ENCODE measurements at places on chromosomes 2 and 18.

- no peak for DNase-seq
Observed at GRCh38 chr2:141380008-141380979, 750.5 kb downstream of the LRP1B start.

- no peak for DNase-seq
Observed at GRCh38 chr2:72999729-73000725, 71.5 kb downstream of the SFXN5 start.

GRCh38 chr2:182650704-182651103 is 65.4 kb upstream of the DNAJC10 start:
- DNase-seq, result peak; percentile 15

DNA sequence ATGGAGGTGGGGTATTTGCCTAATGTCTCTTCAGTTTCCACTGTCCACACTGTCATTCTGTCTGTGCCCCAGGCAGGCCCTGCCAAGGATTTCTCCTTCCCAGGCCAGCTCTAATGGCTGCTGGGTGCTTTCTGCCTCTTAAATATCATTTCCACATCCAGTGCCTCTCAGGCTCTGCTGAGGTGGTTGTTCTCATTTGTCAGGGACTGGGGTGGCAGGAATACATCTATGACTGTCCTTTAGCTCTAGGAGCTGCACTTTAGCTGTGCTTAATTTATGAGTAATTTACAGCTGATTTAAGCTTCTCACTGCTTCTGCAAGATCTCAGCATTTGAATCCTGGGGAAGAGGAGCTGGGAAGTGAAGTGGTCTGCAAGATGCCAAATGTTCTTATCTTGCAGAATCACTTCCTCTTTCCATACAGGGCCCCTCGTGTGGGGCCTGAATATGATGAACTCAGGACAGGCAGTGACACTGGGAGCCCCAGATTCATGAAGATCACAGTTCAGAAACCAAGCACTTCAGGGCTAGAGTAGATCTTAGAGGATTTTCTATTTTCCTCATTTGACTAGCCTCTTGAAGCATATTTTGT is 150.2 kb downstream of the FSHR start:
- DNase-seq, result no peak

DNA sequence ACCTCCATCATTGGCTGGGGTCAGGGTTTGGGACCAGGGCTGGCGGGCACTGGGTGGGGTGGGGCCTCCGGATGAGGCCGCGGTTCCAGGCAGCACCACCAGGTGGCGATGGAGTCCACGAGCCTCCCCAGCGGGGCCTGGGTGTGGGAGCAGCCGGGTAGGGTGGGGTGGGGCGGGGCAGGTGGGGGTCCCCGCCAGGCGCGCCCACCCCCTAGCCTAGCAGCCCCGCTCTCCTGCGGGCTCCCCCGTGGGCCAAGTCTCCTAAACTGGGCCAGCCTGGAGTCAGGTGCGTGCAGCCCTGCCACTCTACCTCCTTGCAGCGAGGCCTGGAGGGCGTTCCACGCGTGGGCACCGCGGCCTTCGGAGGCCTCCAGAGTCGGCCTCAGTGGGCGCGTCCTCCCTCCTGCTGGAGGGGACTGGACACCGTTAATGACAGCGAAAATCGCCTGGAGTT is 187.5 kb downstream of the TWIST2 start:
- DNase-seq, result no peak

- no peak for DNase-seq
Observed at GRCh38 chr18:58727776-58728500, 56.7 kb downstream of the MALT1 start.

DNA sequence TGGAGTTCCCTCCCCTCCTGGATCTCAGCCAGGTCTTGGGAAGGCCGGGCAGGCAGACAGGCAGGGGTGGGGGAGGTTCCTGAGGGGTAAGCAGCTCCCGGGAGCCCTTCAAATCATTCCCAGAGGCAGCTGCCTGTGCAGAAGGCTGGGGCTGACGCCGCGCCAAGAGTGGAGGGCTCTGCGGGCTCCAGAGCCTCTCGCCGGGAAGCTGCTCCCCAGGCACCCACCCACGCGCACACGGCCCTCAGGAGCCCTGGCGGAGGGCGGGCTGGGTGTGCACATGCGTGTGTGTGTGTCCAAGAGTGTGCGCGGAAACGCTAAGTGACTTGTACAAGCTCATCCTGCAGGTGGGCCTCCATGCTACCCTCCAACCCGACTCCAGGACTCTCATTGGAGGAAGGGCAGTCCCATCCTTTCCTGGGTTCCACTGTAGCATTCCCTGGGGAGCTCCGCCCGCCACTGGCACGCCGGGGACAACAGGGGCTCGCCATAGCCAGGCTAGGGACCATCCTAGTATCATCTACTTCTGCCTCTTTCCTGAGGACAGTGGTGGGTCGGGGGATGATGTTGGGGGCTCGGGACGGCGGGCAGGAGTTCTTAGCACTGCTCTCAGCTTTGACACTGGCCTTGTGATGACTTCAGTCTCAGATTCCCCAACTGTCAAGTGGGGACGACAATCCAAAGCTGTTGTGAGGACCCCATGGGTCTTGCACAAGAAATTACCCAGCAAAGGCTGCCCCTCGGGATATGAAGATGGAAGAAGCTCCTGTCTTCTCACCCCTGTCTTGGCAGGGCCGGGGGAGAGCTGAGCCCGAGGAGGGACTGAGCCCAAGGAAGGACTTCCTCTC is 50.3 kb downstream of the INHBB start:
- DNase-seq, result no peak

GRCh38 chr2:221675201-221675908 is 103.3 kb upstream of the EPHA4 start:
- no peak for DNase-seq

DNA sequence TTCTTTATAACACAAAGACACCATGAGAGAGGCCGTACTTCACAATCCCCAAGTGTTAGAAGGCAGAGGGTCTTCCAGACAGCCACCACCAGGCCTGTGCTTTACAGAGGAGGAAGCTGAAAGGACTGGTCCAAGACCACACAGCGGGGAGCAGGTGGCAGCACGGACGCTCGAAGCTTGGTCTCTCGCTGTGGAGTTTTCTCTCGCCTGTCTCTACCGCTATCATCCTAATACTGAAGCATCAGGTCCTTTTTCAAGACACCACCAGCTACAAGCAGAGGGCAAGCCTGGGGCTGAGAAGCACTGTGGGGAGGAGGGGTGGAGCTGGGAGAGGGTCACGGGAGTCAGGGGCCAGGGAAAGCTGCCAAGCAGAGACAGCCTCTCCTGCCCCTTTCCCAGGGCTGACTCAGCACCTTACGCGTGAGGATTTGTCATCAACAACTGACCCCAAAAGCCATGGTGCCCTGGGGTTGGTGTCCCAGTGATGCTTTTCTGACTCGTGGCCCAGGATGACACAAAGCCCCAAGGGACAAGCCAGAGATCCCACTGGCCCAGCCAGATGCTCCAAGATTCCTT is 31.9 kb upstream of the FOSL2 start:
- no peak for DNase-seq

- DNase-seq, result no peak
Observed at GRCh38 chr2:156445296-156446220, 9.4 kb downstream of the GPD2 start.

GRCh38 chr18:79479116-79479760 is 83.5 kb downstream of the NFATC1 start:
- no peak for DNase-seq

DNA sequence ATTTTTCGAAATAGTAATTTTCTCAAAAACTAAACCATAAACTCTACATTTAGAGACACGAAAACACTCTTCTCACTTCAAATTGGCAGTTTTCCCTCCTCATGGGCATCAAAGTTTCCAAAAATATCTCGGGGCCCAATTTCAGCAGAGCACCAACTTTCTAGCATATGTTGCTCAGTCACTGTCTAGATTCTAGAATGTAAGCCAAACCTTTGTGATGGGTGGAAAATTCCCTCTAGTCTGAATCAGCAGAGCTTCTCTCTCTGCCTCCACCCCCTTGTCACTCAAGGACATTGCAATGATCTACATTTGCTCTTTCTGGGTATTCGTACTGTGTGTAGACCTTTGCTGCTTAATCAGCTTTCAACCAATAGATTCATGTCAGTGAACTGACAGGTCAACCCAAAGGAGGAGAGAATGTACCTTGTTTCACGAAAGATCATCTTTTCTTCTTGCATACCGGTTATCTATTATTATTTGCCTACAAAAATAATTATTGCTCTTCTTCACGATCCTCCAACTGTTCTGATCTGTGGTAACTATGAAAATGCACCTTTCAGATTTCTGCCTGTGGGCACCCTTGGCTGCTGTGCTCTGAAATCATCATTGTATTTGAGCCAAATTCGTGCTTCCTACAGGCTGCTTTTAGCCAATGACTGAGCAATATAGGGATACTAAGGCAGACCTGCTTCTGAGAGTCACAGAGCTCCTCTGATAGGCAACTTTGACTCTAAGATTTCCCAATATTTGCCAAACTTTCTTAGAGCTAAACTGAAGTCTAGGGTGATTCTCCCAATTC is 38.7 kb upstream of the GLS start:
- no peak for DNase-seq

DNA sequence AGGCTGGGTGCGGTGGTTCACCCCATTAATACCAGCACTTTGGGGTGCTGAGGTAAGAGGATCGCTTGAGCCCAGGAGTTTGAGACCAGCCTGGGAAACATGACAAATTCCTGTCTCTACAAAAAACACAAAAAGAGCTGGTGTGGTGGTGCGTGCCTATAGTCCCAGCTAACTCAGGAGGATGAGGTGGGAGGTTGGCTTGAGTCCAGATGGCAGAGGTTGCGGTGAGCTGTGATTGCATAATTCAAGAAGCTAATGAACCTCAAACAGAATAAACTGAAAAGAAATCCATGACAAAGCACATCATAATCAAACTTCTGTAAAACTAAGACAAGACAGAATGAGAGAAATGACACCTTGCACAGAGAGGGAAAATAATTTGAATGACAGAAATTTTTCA is 54.8 kb downstream of the SEMA4F start:
- DNase-seq, result no peak

DNA sequence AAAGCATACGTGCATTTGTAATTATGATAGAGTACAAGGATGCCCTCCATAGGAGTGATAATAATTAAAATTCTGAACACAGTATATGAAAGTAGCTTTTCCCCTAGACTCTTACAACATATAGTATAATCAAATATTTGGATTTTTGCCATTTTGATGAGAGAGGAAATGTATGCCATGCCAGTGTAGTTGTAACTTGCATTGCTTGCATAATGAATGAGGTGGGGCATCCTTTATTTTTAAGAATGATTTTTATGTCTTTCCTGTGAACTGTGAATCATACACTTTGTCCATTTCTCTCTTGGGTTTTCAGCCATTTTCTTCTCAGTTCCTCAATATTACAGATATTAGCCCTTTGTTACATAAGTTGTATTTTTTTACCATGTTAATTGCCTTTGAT is 197.5 kb downstream of the SCG2 start:
- no peak for DNase-seq

Measured in GM06990 (cell line).